Fibroblast of villous mesenchyme (primary cell): ENCODE measurements at places on chromosomes 12 and 14. TPM values are rescaled to one million over a fixed set of nuclear protein-coding genes. Genes with fewer than 3 reads are reported as not detected.

Gene STXBP6
- 2.9 and 4.7 TPM in 2 replicates for total RNA-seq

Gene FERMT2
- 266 and 320 TPM in 2 replicates for total RNA-seq

Gene SIX6
- total RNA-seq = not detected in 2 replicates

Gene GRIN2B
- under 0.01 TPM in 1 of 2 replicates, not detected in the other for total RNA-seq

Gene SLCO1A2
- total RNA-seq = 0.32 and 0.86 TPM in 2 replicates

Gene ALG10
- 9.1 and 9.3 TPM in 2 replicates for total RNA-seq

Gene TC2N
- total RNA-seq = 0.97 and 1.3 TPM in 2 replicates

Gene TAS2R20
- 5.2 and 5.5 TPM in 2 replicates for total RNA-seq

Gene ZBTB42
- 3.5 and 4.3 TPM in 2 replicates for total RNA-seq

Gene WNT1
- total RNA-seq = not detected in 2 replicates

Gene KRT71
- not detected in 2 replicates for total RNA-seq

Gene KIF26A
- total RNA-seq = under 0.01 TPM in 2 replicates

Gene CHURC1
- 45.8 and 47.0 TPM in 2 replicates for total RNA-seq

Gene KLHL33
- total RNA-seq = under 0.01 and 0.43 TPM in 2 replicates

Gene APOF
- total RNA-seq = not detected in 2 replicates

Gene WDR20
- 14.7 and 15.1 TPM in 2 replicates for total RNA-seq

Gene C12orf50
- under 0.01 TPM in 1 of 2 replicates, not detected in the other for total RNA-seq

Gene LRRC74A
- not detected in 2 replicates for total RNA-seq

Gene M6PR
- 155 and 215 TPM in 2 replicates for total RNA-seq

Gene MMP19
- total RNA-seq = 9.1 and 9.7 TPM in 2 replicates

Gene PKP2
- total RNA-seq = 2.3 and 9.5 TPM in 2 replicates

Gene FGF23
- total RNA-seq = not detected in 2 replicates

Gene NTN4
- total RNA-seq = 51.9 and 135 TPM in 2 replicates

Gene NOVA1
- 1.9 and 6.9 TPM in 2 replicates for total RNA-seq

Gene TAS2R8
- 0.32 and 0.43 TPM in 2 replicates for total RNA-seq

Gene GUCY2C
- total RNA-seq = not detected in 2 replicates

Gene PLXNC1
- total RNA-seq = 0.86 and 0.97 TPM in 2 replicates

Gene BCL2L14
- total RNA-seq = not detected in 2 replicates

Gene KRT5
- total RNA-seq = under 0.01 and 0.32 TPM in 2 replicates

Gene KERA
- not detected in 2 replicates for total RNA-seq

Gene HOXC4
- under 0.01 and 1.6 TPM in 2 replicates for total RNA-seq

Gene HCAR2
- total RNA-seq = under 0.01 TPM in 1 of 2 replicates, not detected in the other

Gene AMHR2
- total RNA-seq = not detected in 2 replicates

Gene PPP4R4
- under 0.01 and 0.43 TPM in 2 replicates for total RNA-seq

Gene SERPINA3
- 0.32 TPM in 1 of 2 replicates, not detected in the other for total RNA-seq

Gene EXOC3L4
- total RNA-seq = under 0.01 TPM in 1 of 2 replicates, not detected in the other

Gene ANKS1B
- 0.64 and 0.86 TPM in 2 replicates for total RNA-seq

Gene AICDA
- total RNA-seq = not detected in 2 replicates
